ENCODE measurements at places on chromosomes 16 and 17.

GRCh38 chr16:4882000-4882632 lies 34.8 kb downstream of the UBN1 start:
- DNase-seq = no peak

- no peak for DNase-seq
Observed at GRCh38 chr17:76536511-76537287, 810 bp downstream of the CYGB start.

GRCh38 chr17:17696085-17696484 lies 14.8 kb downstream of the RAI1 start:
- no peak for DNase-seq

- no peak for DNase-seq
Observed at GRCh38 chr16:84569382-84569987, 48.4 kb downstream of the COTL1 start.

DNA sequence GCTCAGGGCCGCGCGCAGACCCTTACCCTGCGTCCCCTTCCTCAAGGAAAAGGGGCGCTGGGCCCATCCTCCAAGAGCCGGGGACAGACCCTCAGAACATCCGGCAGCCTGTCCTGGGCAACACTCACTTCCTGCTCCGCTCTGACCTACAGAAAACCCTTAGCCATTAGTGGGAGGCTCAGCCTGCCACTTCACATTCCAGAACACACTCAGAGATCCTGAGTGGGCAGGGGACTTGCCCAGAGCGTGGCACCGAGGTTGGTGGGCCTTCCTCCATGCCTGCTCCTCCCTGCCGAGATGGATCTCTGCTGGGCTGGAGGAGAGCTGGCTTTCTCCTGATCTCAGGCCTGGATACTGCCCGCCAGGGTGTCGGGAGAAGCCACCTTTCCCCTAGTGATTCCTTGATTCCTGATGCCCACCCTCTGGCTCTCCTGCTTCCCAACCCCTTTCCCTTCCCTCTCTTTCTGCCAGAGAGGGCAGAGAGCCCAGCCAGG lies 1.5 kb downstream of the SCARF1 start:
- DNase-seq = no peak
